Stimulated activated CD4-positive, alpha-beta T cell treated with anti-CD3 and anti-CD28 coated beads, TNF-alpha, amount 100 ng/mL, for 24 hours (primary cell): ENCODE measurements at places on chromosomes 6 and 20.

DNA sequence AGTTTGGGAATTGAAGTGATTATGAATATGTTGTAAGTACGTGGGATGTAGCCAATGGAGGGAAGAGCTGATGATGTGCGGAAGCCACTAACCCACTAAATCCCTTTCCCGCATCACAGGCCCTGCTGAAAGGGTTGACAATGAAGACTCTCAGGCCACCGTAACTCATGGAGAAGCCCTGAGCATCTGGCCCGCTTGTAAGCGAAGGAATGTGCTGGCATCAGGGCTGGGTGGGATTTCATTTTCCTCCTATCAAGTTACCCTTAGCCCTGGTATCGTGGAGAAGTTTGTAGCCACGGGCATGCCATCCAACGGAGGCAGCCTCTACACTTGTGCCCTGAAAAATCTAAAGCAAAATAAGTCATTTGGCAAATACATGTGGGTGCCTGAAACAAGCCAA, 355.0 kb downstream of the CDH26 start:
- DNase-seq, result no peak

GRCh38 chr6:135257631-135258405, 76.7 kb downstream of the MYB start:
- no peak for DNase-seq

DNA sequence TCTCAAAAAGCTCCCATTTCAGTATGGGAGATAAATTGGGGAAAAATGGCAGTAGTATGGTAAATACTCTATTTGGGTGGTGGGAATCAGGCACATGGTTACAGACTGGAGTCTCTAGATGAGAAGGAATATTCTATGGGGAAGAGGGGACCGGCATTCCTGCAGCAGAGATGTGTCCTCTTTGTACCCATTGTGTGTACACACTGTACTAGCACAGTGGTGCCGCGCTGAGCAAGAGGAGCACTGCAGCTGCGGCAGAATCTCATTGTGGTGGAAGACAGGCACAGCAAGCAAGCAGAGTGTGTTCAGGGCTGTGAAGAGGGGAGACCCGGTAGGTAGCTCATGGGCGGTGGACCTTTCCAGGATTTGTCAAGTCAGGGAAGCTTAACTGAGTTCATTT, 13.0 kb downstream of the AFDN start:
- no peak for DNase-seq

DNA sequence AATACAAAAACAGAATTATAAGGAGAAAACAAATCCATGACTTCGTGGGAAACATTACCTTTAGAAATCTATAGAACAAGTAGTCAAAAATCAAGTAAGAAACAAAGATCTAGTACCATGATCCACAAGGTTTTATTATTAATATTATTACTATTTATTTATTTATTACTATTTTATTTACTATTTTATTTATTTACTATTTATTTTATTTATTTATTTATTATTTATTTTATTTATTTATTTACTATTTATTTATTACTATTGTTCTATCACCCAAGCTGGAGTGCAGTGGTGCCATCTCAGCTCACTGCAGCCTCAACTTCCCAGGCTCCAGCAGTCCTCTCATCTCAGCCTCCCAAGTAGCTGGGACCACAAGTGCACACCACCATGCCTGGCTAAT, 13.5 kb upstream of the ELMO2 start:
- DNase-seq, result no peak

GRCh38 chr6:113959235-113959634, 11.7 kb downstream of the HDAC2 start:
- no peak for DNase-seq

DNA sequence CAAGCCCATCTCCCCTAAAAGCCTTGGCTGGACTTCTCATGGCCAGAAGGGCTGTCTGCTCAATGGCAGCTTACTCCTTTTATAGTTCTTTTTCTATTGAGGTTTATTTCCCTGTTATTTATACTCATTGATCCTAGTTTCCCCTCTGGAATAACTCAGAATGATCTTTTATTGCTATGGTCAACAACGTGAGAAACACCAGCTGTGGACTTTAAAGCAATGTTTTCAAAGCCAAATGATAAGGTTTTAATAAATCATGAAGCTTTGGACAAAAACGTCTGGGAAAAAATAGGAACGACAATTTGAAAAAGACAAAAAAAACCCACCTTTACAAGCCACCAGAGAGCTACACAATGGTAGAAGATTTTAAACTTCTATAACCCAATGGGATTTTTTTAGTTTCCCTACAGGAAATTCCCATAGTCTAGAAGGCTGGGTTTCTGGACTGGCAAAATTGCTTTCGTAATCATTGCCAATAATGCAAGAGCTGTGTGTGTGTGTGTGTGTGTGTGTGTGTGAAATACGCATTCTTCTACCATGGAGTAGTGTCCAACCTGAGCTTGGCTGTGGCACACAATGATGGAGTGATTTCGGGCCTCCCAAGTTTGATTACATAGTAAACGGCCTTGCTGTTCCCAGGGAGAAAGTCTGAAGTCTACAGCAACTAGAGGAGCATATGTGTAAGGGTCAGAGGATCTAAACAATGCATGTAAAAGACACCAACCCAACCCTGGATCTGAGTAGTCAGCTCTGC, 396.0 kb downstream of the SYNE1 start:
- DNase-seq, result no peak

DNA sequence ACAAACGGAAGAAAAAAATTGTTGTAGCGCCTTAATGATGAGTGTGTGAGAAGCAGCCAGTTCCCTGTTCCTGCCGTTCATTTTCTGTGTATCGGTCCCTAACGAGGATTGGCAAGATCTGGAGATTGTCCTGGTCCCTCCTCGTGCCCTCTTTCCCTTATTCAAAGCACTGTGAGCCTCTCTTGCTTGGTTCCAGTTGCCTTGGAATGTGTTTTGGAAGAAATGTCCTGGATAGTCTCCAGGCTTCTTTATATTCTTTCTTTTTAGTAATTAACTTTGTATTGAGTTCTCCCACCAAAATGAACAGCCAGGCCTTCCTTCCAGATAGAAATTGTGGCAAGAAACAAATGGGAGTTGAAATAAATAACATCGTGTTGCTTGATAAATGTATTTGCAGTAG, 348.3 kb downstream of the CDH26 start:
- no peak for DNase-seq

GRCh38 chr6:78611102-78611620, 256.2 kb upstream of the IRAK1BP1 start:
- DNase-seq, result no peak

GRCh38 chr6:24569811-24570210, 75.0 kb downstream of the ALDH5A1 start:
- no peak for DNase-seq

DNA sequence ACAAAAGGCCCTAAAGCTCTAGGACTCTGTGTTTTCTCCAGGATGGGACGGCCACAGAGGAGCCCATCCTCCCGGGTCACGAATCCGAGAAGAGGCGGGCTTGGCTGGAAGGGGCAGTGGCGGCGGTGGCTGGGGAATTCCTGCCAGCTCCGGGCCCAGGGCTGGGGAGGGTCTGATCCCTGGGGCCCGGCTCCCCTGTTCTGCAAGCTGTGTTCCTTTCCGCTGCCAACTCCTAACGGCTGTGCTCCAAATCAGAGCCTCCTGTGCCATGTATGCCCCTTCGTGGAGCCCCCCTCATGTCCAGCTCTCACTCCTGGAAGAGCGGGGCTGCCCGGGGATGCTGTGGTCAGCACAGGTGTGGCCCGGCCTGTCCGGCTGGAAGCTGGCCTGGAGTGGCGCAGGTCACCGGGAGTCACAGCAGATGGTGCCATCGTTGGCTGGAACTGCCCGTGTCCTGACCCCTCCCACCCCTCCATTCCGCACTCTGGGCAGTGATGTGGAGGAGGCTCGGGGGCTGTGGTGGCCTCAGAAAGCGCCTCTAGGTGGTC, 88.2 kb upstream of the MPC1 start:
- no peak for DNase-seq

DNA sequence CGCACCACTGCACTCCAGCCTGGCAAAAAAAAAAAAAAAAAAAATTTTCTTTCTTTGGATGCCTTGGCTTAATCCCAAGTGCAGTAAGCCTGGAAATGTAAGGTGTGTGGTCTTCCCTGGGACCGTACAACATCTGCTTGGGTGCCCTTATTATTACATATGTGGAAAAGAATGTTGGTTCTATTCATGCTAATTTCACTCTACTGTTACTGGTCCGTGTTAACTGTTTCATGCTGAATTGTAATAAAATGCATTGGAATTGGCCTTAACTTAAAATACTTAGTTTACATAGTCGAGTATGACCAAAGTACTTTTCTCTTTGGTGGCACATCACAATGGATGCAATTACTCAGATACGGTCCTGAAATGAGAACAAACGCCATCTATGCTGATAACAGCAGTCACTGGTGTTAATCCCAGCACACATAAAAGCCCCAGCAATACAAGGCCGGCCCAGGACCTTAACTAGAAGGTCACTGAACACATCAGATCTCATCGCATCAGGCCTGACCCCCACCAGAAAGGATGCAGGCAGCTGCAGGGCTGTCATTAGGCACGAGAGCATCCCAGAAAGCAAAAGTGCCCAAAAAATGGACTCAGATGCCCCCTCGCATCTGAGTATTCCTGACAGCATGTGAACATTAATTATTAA, 1.2 kb downstream of the SERPINB6 start:
- DNase-seq, result no peak

DNA sequence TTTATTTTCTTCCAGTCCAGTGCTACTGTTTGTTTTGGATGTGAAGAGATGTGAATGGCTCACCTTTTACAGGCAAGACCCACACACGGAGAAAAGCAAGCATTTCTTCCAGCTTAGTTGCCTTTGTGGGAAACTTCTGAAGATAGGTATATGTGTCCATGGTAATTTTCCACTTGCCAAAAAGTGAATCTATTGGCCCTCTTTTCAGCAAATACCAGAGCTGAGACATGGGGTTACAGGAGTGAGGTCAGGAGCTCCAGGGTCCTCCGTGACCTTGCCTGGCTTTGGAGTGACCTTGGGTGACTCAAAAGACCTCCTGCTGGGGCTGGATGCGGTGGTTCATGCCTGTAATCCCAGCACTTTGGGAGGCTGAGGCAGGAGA, 166.7 kb downstream of the SCML4 start:
- no peak for DNase-seq

DNA sequence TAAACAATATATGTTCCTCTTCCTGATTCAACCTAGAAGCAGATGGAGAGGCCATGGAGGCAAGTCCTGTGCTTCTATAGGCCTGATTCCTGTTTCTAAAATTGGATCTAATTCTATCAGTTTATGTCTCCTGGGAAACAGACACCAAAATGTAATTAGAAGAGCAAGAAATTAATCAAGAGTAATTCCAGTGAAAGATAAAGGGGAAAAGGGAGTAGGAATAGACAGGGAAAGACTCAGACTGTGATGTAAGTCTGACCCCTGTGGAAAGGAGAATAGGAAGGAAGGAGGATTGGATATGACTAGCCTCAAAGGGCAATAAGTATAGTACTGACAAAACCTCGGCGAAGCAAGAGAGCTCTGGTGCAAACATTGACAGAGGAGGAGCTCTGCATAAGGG, 33.9 kb upstream of the FBXO30 start:
- DNase-seq, result no peak

DNA sequence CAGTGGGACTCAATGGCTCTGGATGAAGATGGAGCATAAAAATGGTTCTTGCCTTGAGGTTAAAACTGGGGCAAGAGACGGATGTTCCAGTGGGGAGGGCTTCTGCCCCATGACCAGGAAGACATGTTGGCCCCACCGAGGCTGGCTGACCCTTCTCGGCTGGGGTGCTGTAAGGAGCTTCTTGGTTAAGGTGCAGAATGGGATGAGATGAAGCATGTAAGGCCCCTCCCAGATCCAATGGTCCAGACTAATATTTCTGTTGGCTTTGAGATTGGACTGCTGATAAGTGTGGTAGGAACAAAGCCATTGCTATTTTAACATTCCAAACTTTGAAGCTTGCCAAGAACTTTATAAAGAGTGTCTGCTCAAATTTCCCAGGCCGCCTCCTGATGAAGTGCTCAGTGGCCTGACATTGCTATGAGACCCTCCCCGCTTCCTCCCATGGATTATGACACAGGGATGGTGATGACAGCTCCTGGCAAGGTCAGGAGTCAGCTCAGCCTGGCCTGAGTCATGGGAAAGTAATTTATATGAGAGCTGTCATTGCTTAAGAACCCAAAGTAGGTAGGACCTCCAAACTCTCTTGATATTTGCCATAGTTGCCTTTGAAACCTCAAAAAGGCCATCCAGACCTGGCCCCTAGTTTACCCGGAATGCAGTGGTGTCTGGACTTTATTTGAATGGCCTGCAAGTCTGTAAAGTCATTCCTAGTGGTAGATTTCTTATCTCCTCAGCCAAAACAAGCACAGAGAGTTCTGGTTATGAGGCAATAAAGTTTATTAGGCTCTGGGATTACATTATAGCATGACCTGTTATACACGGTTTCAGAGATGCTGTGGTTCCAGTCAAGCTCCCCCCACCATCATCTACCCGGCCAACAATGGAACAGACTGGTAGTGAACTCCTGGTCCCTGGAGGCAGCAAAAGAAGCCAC, 55.2 kb downstream of the TGM2 start:
- DNase-seq, result no peak

DNA sequence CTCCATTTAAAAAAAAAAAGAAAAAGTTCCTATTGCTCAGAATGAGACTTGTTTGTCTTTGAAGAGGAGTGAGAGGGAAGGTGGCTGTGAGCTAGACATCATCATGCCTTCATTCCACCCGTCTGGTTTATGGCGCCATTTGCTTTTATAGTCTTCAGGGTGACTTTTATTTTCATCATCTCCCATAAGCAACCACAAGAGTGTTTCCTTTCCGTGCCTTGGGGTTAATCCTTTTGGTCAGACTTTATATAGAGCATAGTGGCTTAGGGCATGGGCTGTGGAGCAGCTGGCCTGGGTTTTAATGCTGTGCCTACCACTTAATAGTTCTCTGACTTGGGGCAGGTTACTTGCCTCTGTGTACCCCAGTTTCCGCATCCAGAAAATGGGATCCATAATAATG, 77.8 kb downstream of the RREB1 start:
- no peak for DNase-seq

- DNase-seq, result no peak
Measured at GRCh38 chr6:47116606-47117005, 74.5 kb upstream of the ADGRF1 start.

- DNase-seq, result no peak
Measured at GRCh38 chr20:32158351-32158750, 48.8 kb downstream of the TM9SF4 start.

- DNase-seq, result no peak
Measured at GRCh38 chr6:163580311-163581030, 166.0 kb downstream of the QKI start.

GRCh38 chr6:161336479-161336878, 62.6 kb upstream of the AGPAT4 start:
- DNase-seq, result no peak

GRCh38 chr6:14709066-14709670, 536.7 kb upstream of the JARID2 start:
- no peak for DNase-seq

DNA sequence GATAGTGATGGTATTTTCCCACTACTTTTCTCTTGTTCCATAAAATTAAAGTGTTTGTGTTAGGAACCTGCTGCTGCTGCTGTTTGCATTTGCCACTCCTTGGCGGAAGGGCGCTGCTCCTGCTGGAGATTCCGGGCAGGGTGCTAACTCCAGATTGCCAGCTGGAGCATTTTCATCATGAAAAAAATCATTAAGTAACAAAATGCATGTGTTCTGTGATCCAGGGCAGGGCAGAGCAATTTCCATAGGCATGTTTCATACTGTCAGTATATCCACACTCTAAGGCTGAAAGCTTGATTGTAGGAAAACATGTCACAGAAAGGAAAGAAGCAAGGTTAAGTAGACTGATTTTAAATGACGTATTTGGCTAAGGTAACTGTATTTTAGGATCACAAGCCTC, 24.0 kb downstream of the PBOV1 start:
- no peak for DNase-seq

- DNase-seq, result no peak
Measured at GRCh38 chr6:111642463-111643158, 36.9 kb upstream of the TRAF3IP2 start.
